ENCODE measurements at places on chromosomes 1 and 21. TPM values are rescaled to one million over a fixed set of nuclear protein-coding genes. Genes with fewer than 3 reads are reported as not detected.

The THRAP3 gene
- total RNA-seq, result 92.0 TPM

The EBNA1BP2 gene
- 400 TPM for total RNA-seq

The C1orf185 gene
- not detected for total RNA-seq

The LCE1A gene
- total RNA-seq, result not detected

The CELA2A gene
- total RNA-seq, result not detected

The MSH4 gene
- 0.13 TPM for total RNA-seq

The KLHDC8A gene
- not detected for total RNA-seq

The DCDC2B gene
- total RNA-seq, result not detected

The REG4 gene
- 0.06 TPM for total RNA-seq

The CFAP107 gene
- total RNA-seq, result not detected

The DENND2D gene
- not detected for total RNA-seq

The OR2T2 gene
- not detected for total RNA-seq

The BMP8A gene
- total RNA-seq, result not detected

The MMEL1 gene
- not detected for total RNA-seq

The HRNR gene
- not detected for total RNA-seq

The ANGPTL1 gene
- total RNA-seq, result not detected

Measured in HT1080 (cell line).